Kidney (tissue), 22 donors: ENCODE measurements at places on chromosomes 13 and 19.

- H3K27me3 ChIP-seq = no peaks in the 10 kb centered on the region
- DNase-seq = peak; percentile 16
- H3K4me3 ChIP-seq = no peak overlapping the region
- H3K36me3 ChIP-seq = no peaks in the 10 kb centered on the region
Observed at GRCh38 chr19:31269425-31270127, 79.7 kb downstream of the TSHZ3 start.

GRCh38 chr19:35949131-35949530 lies 13.0 kb downstream of the LRFN3 start:
- H3K27ac ChIP-seq = no peak overlapping the region
- H3K4me3 ChIP-seq = no peak overlapping the region
- H3K36me3 ChIP-seq = no peaks in the 10 kb centered on the region
- no peaks in the 10 kb centered on the region for H3K27me3 ChIP-seq

DNA sequence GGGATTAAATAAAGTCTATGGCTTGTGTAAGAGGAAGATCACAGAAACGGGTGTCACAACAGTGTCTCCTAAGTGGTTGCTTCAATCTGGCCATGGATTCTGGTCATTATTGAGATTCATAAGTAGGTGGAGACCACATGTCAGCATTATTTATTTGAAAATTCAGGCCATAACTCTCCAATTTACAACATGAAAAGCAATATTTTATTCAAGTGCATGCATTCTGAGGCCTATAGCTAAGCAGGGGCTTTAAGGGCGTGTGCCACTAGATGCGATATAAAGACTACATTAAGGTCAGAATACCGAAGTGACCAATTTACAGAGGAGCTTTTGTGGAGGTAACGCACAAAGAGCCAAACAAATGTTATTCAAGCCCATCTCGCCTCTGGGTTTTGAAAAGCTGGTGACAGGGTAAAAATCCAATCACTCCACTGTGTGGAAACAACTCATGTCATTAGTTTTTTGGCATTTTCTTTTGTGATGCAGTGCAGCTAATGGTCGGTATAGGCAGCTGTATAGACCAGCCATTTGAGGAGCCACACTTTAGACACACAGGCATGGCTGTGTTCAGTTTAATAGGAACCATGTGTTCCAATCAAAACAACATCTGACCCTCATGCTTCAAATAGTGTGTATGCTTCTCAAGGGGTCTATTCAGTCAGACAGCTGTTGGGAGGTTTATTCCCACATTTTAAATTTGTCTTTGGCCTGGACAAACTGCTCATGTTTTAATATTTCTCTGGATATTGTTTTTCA lies 123.7 kb downstream of the KL start:
- H3K27ac ChIP-seq = no peak overlapping the region
- peak; percentile 54 for DNase-seq
- H3K27me3 ChIP-seq = no peaks in the 10 kb centered on the region
- no peaks in the 10 kb centered on the region for H3K36me3 ChIP-seq

- H3K27ac ChIP-seq = no peak overlapping the region
Observed at GRCh38 chr13:109999659-110000533, 213.5 kb upstream of the IRS2 start.

DNA sequence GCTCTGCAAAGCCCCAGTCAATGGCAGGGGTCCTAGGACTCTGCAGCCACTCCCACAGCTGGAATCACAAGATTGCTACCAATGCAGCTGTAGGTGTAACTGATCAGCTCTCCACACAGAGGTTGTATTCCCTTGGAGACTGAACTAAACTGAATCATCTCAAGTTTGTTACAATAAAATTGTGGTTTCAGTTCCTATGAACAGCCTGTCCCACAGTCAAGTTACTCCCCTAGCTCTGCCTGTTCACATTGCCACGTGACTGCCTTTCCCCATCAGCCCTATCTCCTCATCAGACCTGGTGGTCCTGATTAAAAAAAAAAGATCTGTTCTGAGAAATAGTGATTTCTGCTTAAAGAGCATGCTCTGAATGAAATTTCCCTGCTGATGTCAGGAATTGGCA lies 287.9 kb upstream of the NBEA start:
- no peaks in the 10 kb centered on the region for H3K4me1 ChIP-seq
- H3K36me3 ChIP-seq = no peaks in the 10 kb centered on the region
- no peak for DNase-seq
- no peaks in the 10 kb centered on the region for H3K27me3 ChIP-seq

DNA sequence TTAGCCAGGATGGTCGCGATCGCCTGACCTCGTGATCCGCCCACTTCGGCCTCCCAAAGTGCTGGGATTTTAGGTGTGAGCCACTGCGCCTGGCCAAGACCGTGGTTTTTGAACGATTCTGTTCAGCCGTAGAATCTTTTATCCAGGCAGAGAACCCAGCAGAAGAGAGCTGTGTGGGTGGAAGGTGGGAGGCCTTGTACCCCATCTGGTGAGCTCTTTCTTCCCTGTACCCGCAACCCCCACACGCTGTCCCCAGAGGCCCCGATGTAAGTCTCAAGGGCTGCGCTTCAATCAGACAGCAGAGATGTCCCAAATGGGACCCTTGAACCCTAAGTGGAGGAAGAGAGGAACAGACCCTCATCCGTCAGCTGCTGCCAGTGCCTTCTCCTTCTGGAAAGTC lies 3.7 kb downstream of the SLC25A23 start:
- H3K27ac ChIP-seq = no peak overlapping the region
- no peak for DNase-seq
- H3K36me3 ChIP-seq = peaks cover 10% of the 10 kb centered on the region
- H3K4me3 ChIP-seq = no peak overlapping the region
